ENCODE measurements at places on chromosomes 4 and X.

- no peak for DNase-seq
Observed at GRCh38 chr4:174526731-174527130, 4.4 kb upstream of the HPGD start.

GRCh38 chr4:10734697-10735096, 50.1 kb upstream of the CLNK start:
- DNase-seq, result no peak

DNA sequence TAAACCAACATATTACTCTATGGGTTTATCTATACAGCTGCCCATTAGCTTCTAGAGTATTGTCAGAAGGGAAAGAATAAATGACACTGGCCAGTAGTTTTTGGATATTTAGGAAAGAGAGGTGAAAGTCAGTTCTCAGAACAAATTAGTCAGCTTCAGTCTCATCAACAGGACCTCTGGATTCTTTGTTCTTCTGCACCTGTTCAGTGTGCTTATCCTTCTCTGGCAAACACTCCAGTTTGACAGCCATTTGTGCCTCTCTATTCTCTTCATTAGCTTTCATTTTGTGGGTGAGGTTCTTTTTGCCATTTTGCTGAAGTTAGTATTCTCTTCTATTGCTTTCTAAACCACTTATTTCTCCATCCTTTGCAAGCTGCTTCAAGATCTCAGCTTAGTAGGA, 107.0 kb downstream of the PCDH18 start:
- no peak for DNase-seq

DNA sequence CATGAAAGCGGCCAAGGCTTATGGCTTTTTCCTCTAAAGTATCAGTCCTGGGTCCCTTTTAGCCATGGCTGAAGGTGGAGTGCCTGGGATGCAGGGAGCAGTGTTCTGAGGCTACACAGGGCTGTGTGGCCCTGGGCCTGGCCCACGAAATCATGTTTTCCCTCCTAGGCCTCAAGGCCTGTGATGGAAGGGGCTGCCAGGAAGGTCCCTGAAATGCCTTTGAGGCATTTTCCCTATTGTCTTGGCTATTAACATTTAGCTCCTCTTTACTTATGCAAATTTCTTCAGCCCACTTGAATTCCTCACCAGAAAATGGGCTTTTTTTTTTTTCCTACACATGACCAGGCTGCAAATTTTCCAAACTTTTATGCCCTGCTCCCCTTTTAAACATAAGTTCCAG, 657.0 kb downstream of the DACH2 start:
- DNase-seq, result no peak

- DNase-seq, result no peak
Observed at GRCh38 chrX:53918702-53919101, 125.6 kb downstream of the PHF8 start.

GRCh38 chrX:11328134-11328533, 34.9 kb downstream of the AMELX start:
- no peak for DNase-seq

GRCh38 chrX:123830309-123830708, 29.5 kb upstream of the XIAP start:
- peak; percentile 95 for DNase-seq

GRCh38 chrX:24696294-24696693, 2.6 kb downstream of the POLA1 start:
- no peak for DNase-seq

GRCh38 chr4:139554642-139554892, 1.5 kb downstream of the SETD7 start:
- no peak for DNase-seq

DNA sequence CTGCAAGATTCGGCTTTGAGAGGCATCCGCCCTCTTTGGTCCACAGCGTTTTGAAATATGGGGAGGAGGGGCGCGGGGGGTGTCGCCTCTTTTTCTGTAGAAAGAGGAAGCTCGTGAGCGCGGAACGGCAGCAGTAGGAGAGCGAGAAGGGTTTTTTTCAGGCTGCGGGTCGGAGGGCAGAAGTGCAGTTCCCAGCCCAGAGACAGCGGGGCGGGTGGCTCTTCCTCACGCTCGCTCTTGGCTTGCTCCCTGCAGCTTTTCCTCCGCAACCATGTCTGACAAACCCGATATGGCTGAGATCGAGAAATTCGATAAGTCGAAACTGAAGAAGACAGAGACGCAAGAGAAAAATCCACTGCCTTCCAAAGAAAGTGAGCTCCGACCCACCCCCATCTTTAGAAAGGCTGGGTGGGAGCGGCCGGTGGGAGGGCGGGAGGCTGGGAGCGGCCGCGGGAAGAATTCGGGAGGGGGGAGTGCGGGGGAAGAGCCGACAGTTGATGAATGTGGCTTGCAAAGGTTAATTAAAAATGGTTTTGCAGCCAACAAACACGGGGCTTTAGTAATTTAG, 1.2 kb downstream of the TMSB4X start:
- peak; percentile 34 for DNase-seq

DNA sequence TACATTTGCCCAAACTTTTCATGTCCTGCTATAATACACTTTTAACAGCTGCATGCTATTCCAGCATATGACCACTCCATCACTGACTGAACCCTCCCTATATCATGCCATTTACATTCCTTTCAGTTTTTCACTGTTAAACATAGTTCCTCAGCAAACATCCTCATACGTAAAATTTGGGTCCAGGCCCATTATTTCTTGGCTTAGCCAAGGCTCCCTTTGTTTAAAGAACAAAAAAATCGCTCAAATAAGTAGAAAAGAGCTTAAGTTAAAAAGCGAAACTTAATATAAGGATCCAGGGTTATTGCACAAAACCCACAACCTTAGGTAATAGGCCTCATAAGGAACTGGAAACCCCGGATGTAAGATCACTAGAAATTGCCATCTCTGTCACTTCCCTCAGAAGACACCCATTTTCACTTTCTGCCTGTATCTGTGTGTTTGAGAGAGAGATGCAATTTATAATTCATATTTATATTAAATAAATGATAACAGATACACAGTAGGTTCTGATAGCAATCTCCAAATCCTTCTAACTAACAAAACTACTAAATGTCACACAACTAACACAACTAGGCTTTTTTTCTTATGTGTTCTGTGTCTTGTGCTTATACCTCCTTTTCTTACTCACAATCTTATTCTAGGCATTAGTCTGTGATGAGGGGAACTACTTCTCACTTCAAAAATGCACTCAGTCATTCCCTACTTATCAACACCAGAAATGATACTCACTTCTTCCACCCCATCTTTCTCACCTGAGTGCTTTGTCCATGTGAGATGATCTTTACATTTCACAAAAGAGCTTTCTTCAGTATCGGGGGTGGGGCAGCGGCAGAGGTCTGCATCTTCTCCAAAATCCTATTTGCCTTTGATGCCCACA, 59.9 kb upstream of the FAM241A start:
- DNase-seq, result no peak

GRCh38 chr4:13306356-13306755, 177.8 kb downstream of the RAB28 start:
- no peak for DNase-seq

- no peak for DNase-seq
Observed at GRCh38 chr4:1053080-1053661, 41.7 kb downstream of the FGFRL1 start.

DNA sequence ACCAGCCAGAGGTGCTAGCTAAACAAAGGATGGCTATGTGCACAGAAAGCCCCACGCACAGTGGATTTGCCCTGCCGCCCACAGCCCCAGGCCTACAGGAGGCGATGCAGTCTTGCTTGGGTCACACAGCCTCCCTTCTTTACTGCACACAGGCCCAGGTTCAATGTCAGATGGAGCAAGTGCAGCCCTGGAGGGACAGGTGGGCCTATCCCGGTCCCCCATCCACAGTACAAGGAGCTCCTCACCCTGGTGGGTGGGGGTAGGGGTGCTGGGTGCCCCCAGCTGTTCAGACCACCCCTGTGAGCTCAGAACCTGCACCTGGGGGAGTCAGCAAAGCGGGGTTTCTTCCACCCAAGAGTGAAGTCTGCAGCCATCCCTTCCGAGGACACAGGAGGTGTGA, 87.8 kb downstream of the WFS1 start:
- no peak for DNase-seq

DNA sequence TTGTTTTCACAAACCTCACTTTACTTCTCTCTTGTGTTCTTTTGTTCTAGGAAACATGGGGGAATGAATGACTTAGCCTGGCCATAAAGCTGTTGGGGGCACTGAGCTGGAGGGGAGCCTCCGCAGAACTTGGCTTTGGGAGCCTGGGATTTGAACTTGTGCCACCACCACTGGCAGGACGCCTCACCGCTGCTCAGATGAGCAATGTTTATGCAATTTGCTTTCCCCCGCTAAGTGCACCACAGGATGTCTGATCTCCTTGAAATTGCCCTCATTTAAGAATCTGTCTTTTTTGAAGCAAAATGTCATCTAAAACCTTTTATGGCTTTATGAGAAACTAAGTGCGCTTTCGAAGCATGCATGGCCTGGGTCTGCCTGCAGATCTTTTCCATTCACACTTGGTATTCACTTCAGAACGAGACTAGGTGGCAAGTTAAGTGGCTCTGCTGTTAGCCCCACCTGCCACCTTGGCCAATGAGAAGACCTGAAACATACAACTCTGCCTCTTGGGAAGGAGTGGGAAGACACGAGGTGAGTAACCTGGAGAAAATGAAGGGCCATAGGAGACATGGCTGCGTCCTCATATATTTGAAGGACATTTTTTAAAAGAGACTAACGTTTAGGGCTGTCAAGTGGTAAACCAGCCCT, 119.3 kb downstream of the LDB2 start:
- DNase-seq, result no peak

- DNase-seq, result no peak
Observed at GRCh38 chrX:112901869-112902725, 61.5 kb upstream of the AMOT start.

DNA sequence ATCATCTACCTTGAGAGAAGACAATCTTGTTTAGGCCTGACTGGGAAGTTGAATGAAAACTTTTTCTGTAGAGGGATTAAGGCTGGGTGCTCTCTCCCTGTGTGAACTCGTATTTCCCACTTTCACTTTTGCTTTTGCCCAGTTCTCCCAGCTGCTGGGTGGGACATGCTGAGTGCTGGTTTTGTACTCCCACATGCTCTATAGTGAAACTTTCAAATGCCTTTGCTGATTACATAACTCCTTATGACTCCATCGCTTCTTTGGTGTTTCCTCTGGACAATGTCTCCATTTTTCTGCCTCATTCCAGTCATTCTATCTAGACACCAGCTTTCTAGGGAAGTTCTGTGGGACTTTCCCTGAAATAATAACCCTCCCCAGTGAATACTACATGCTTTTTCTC, 100.5 kb downstream of the CLNK start:
- DNase-seq, result peak; percentile 9

GRCh38 chr4:152304220-152304619, 231.7 kb downstream of the FBXW7 start:
- DNase-seq, result peak; percentile 23

DNA sequence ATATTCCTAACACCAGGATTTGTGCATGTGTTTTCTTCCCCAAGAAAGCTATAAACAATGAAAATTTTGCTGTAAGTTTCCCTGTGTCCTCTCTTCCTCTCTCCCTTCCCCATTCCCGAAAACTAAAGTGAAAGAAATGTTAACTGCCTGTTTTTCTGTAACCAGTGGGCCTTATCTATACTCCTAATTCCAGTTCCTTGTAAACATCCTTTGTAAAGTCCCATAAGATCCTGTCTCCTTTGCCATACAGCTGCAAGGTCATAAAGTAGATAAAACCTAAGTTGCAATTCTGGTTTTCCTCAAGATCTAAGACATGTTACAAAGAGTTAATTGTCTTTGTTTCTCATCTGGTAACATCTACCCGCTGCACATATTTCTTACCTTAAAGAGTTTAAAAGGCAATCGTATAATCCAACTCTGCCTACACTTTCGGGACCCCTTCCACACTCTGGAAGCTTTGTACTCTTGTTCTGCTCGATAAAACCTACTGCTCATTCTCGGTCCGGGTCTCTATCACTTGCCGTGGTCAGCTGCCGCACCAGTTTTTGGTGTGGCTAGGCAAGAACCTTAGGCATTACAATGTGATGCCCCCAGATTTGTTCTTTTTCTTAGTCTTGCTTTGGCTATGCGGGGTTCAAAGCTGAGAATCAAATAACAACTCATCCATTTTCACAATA, 20.5 kb downstream of the UGT2B7 start:
- DNase-seq, result no peak

GRCh38 chr4:127574643-127575042, 58.1 kb upstream of the INTU start:
- no peak for DNase-seq

GRCh38 chr4:67125636-67126514, 419.4 kb downstream of the CENPC start:
- peak; percentile 22 for DNase-seq

- no peak for DNase-seq
Observed at GRCh38 chrX:39384996-39385395, 583.7 kb downstream of the MID1IP1 start.

DNA sequence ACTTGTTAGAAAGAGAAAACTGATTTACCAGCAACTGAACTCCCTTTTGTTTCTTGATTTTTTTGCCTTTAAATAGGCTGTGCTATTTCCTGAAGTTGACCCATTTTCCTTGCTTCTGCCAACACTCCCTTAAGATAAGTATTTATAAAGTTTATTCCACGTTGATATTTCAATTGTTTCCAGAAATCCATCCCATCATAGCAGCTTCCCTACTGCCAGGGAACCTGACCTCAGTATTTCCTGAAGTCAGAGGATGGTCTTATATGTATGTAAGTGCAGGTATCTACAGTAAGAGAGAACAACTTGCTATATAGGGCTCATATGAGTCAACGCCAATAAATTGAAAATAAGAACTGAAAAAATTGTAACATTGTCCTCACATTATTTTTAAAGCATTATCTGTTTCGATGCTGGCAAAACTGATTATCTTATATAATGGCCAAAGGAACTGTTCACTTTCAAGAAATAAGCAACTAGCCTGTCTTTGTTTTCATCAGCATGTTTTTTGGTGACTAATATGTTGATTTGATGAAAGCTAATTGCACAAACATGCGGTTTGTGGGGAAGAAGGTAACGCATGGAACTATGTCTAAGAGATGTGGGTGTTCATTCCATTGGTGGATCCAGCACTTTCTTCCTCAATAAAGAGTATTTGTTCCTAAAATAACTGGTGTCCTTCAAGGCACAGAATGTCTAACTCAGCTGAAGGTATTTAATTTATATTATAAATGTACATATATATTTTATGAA, 4.7 kb downstream of the LIMCH1 start:
- DNase-seq, result no peak

GRCh38 chr4:166301266-166301665, 428.2 kb downstream of the TLL1 start:
- no peak for DNase-seq

- no peak for DNase-seq
Observed at GRCh38 chrX:22538580-22538979, 265.9 kb downstream of the CBLL2 start.

DNA sequence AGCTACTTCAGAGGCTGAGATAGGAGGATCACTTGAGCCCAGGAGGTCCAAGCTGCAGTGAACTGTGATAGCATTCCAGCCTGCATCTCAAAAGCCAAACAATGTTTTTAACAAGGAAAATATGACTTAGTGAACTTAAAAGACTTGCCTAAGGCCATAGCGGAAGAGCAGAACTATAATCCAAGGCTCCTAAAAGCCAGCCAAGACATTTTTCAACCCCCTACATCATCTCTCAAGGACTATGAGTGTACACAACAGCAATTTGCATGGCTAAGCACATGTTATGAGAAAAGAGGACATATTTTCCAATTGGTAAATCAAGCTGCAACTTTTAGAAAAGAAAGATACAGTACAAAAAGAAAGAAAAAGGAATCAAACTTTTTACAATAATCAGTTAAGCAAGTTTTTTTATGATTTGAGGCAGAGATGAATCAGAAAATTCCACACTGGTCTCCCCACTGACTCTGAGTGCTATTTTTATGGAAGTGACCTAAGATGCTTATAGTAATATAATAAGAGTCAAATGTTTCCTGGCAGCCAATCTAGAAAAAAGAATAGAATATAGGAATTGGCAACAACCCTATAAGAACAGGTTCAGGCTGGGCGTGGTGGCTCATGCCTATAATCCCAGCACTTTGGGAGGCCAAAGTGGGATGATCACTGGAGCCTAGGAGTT, 9.8 kb upstream of the ACOT9 start:
- DNase-seq, result no peak

All from Caki2 (cell line).